ENCODE measurements at places on chromosomes 5 and 9. TPM values are rescaled to one million over a fixed set of nuclear protein-coding genes. Genes with fewer than 3 reads are reported as not detected.

DNA sequence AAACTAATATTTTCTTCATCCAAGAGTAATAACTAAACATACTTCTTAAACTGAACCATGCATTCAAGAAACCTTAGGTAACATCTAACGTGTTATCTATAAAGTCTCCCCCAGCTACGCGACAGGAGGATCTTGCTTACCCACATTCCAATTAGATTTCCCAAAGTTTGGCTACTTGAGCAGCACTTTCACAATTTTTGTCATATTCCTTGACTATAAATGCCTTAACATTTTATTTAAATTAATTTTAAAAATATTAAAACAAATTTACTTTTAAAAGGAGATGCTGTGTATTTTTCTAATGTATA is 25.3 kb upstream of the IFNE start:
- DNase-seq, result no peak

GRCh38 chr9:121589986-121590385 is 61.4 kb upstream of the DAB2IP start:
- DNase-seq, result no peak

EQTN gene
- not detected for total RNA-seq

GRCh38 chr9:19485193-19485592 is 76.4 kb downstream of the ACER2 start:
- DNase-seq, result peak; percentile 89

- DNase-seq, result no peak
These were observed 266.2 kb downstream of the SPATA31D1 start for GRCh38 chr9:82254646-82255367.

GRCh38 chr9:124330011-124330697 is 72.4 kb downstream of the NEK6 start:
- peak; percentile 64 for DNase-seq

- DNase-seq, result no peak
These were observed 11.5 kb upstream of the SLC31A2 start for GRCh38 chr9:113139225-113139829.

GRCh38 chr5:127757576-127757975 is 54.4 kb downstream of the CCDC192 start:
- DNase-seq, result peak; percentile 84

GRCh38 chr5:102765350-102765749 is 10.2 kb downstream of the PAM start:
- DNase-seq, result no peak

DNA sequence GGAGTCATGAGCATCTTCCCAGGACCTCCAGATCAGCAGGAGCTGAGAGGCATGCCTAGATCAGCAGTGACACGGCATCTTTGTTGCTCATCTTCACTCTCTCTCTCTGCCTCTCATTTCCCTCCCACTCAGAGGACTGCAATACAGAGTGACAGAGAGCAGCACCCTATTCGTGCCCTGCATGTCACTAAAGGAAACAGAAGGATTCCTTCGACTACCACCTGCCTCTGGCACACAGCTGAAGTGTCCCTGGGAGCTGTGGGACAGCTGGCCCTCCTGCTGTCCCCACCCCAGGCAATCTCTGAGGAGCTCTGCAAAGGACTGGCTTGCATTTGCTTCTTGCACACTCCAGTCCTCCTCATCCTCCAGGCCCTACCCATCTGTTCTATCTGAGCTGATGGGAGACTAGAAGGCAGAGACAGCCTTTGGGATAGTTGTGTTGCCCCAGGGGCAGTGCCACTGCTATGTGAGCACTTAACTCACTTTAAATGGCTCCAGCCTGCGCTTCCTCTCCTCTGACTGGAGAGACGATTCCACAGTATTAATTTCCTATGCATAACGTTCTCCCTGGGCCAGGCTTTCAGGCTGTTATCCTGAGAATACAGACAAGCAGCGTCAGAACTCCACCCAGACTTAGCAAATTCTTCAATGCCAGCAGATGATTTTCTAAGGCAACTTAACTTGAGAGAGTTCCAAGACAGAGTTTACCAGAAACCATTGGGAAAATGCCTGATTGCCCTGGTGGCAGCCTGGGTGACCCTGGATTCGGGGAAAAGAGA is 167.6 kb upstream of the MAP1B start:
- peak; percentile 52 for DNase-seq

- no peak for DNase-seq
These were observed 498 bp downstream of the ZNF367 start for GRCh38 chr9:96417661-96418082.

DNA sequence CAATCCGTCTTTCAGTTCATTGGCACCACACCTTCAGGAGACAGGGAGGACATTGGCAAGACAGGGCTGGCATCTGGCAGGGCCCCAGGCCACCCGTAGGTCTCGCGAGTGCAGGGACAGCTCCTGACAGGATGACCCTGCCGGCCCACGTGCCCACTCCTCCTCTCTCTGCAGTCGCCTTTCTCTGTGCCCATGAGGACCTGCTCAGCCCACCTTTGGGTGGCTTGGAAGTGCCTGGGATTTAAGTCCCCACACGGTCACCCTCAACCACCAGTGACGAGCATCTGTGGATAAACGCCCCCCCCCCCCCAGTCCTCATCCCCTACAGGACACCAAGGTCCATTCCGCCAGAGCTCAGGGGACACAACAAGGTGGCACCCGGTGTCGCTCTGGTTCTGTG is 4.1 kb downstream of the MRPL36 start:
- no peak for DNase-seq

WDR36 gene
- total RNA-seq, result 38.2 TPM

TSLP gene
- total RNA-seq, result 1.2 TPM

GRCh38 chr5:176803943-176804498 is 6.3 kb upstream of the UNC5A start:
- DNase-seq, result peak; percentile 54

- no peak for DNase-seq
These were observed 76.4 kb upstream of the RPS23 start for GRCh38 chr5:82354543-82354942.

DNA sequence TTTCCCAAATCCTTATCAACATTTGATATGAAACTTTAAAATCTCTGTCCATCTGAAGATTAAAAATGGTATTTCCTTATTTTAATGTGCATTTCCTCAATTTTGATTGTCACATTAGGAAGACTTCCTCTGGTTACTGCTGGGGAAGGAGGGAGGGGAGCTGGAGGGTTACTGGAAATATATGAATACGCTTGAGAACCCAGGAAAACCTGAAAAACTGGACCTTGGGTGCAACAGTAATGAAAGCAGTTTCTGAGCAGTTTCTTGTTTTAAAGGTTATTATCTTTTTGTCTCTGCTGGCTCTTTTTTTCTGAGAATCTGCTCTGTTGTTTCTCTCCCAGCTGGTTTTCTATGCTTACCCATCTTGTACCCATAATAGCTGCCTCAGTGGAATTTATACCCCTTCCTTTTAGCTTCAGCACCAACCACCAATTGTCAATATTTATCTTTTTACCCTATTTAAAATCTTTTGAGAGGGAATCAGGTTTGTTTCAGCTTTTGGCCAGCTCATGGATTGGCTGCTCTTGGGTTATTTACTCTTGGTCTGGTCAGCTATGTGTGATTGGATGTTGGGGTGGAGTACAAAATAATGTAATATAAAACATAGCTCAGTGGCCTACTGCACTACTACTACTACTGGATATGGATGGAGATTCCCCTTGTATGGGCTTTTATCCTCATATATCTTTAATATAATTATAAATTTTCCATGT is 67.4 kb downstream of the UNC13B start:
- no peak for DNase-seq

GRCh38 chr5:153565822-153566221 is 75.4 kb downstream of the GRIA1 start:
- DNase-seq, result no peak

GRCh38 chr5:180069589-180070247 is 1.8 kb downstream of the RNF130 start:
- DNase-seq, result no peak

DNA sequence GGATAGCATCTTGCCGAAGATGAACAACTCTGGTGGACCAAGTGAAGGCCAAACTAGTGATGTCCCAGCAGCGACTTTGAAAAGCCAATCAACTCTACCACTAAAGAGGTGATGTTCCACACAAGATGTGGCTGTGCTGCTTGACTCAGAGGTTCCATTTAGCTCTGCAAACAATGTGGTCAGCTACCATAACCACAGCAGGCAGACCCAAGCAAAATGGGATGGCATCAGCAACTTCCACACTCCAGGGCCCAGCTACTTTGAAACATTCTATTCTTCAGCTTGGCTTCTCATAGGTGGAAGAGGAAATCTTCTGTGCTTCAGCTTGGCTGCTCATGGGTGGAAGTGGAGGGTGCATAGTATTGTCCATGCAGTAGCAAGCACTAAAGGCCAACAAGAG is 70.5 kb downstream of the IRX2 start:
- no peak for DNase-seq

- DNase-seq, result no peak
These were observed 2.0 kb upstream of the PCDH12 start for GRCh38 chr5:141960018-141960417.

GRCh38 chr5:5037674-5038073 is 102.5 kb upstream of the ADAMTS16 start:
- DNase-seq, result no peak

SPATA9 gene
- 1.7 TPM for total RNA-seq

- peak; percentile 76 for DNase-seq
These were observed 20.4 kb downstream of the PDE4D start for GRCh38 chr5:59873113-59873512.

GRCh38 chr9:28503573-28503972 is 930.3 kb upstream of the C9orf72 start:
- no peak for DNase-seq

STPG3 gene
- total RNA-seq, result not detected

BAAT gene
- total RNA-seq, result 0.37 TPM

DNA sequence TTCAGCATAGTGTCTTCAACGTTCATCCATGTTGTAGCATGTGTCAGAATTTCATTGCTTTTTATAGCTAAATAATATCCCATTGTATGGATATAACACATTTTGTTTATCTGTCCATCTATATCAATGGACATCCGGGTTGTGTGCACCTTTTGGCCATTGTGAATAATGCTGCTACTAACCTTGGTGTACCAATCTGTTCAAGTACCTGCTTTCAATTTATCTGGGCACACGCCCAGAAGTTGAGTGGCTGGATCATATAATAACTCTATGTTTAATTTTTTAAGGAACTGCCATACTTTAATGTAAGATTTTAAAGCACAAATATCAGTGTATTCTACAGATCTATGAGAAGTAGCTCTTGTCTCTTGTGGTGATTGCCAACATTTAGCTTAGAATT is 43.5 kb downstream of the SCAI start:
- DNase-seq, result no peak

DNA sequence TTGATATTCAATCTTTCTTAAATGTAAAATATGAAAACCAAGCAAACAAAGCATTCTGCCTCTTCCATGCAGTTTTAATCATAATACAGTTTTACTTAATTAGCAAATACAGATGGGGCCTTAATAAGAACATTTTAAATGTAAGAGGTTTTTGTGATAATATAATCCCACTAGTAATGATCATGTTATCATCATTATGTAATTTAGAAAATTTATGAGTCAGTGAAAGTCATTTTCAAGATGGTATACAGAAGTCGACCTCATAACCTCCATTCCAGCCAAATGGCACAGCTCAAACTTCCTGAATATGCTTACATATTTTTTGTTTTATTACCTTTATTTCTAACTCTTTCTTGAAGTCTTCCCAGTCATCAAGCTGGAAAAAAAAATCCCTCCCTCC is 102.2 kb upstream of the GNA14 start:
- no peak for DNase-seq

DNA sequence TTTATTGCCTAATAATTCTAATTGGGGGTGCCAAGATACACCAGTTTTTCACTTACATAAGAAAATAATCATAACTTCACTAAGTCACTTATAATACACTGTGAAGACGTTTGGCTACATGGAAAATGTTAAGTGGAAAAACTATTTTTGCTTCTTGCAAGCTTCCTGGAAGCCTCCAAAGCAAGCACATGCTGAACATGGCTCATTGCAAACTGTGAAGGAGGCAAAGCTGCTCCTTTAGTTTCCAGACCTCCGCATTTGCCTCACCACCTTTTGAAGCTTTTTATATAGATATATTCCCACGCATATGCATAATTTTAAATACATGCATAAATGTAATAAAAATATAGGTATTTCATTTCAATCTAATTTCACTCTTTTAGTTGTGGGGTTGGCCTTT is 285.6 kb upstream of the PRDM9 start:
- DNase-seq, result no peak

GRCh38 chr9:107809871-107810460 is 320.4 kb upstream of the KLF4 start:
- DNase-seq, result no peak

- no peak for DNase-seq
These were observed 25.8 kb upstream of the TPD52L3 start for GRCh38 chr9:6302417-6302816.

DNA sequence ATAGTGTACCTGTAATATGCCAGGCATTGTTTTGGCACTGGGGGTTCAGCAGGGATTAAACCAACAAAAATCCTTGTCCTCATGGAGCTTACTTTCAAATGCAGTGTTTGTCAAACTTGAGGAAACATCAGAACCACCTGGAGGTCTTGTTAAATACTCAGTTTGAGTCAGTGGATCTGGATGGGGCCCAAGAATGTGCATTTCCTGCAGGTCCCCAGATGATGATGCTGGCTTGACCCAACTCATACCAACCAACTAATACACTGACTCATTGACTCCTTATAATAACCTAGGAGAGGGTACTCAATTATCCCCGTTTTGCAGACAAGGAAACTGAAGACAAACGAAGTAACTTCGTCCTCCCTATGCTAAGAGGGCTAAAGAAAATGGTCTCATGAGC is 11.3 kb downstream of the WWC1 start:
- no peak for DNase-seq

DNA sequence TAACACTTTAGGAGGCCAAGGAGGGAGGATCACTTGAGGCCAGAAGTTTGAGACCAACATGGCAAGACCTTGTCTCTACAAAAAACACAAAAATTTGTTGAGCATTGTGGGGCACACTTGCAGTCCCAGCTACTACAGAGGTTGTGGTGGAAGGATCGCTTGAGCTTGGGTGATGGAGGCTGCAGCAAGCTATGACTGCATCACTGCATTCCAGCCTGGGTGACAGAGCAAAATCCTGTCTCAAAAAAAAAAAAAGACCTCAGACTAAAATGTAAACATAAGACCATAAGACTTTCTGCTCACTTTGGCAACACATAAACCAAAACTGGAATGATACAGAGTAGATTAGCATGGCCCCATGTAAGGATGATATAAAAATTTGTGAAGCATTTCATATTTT is 24.6 kb upstream of the NANS start:
- no peak for DNase-seq

DNA sequence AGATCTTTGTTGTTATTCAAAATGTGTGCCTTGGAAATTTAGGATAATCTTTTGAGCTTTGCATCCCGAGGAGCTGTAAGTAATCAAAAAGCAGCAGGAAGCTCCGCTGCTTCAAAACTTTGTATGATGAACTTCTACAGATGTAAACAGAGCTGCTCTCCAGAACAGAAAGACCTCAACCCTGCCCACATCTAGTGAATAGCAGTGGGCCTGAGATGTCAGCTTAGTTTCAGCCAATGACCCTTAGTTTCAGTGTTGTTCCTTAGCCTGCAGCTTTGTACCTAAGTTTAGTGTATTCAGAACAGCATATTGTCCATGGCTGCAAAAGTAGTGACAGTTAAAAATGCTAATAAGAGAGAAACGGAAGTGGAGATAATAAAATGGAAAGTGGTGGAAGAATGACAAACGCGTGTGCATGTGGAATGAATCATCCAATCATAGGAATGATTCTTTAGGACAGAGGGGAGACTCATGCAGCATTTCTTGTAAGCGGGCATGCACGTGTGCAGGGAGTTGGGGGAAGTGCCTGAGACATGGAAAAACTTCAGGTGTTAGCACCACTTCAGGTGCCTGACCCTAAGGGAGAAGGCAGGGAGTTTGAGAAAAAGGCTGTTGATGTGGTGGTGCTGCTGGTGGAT is 24.9 kb downstream of the SNX24 start:
- no peak for DNase-seq

PIP5KL1 gene
- total RNA-seq, result 0.36 TPM
